Fibroblast of pulmonary artery (primary cell): ENCODE measurements at places on chromosomes 2 and 18.

DNA sequence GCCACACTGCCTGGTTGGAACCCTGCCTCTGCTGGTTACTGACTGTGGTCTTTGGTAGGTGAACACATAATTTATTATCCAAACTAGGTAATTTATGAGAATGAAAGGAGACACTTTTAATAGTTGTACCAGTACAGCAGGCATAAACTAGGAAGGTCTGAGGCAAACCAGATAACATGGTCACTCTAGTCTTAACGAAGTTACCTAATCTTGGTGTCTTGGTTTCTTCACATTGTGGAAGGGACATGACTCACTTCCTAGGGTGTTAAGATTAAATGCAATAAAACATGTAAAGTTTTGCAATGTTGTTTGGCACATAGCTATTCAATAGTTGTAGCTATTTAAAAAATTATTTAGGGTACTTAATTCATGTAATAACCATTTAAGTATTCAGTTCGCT, 23.3 kb downstream of the SPTBN1 start:
- DNase-seq: peak; percentile 90

DNA sequence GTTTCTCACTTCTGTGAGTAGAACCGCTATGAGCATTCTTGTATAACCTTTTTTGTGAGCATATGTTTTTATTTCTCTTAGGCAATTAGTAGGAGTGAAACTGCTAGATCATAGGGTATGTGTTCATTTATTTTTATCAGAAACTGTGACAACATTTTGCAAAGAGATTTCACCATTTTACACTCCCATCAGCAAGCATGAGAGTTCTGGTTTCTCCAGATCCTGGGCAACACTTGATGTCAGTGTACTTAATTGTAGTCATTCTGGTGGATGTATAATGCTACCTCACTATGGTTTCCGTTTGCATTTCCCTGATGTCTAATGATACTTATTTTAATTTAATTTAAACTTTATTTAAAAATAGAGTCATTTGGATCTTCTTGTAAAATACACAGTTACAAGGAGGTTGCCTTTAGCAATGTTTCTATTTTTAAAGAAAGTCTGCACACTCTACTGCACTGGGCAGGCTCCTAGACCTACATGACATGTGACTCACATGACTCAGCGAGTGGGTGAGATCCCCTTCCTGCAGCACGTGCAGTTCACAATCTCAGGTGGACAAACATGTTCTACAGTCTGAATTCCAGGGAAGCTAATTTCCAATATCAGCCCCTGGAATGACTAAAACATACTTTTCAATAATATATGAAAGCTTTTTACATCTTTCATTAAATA, 127.0 kb upstream of the BCL2L11 start:
- no peak for DNase-seq

DNA sequence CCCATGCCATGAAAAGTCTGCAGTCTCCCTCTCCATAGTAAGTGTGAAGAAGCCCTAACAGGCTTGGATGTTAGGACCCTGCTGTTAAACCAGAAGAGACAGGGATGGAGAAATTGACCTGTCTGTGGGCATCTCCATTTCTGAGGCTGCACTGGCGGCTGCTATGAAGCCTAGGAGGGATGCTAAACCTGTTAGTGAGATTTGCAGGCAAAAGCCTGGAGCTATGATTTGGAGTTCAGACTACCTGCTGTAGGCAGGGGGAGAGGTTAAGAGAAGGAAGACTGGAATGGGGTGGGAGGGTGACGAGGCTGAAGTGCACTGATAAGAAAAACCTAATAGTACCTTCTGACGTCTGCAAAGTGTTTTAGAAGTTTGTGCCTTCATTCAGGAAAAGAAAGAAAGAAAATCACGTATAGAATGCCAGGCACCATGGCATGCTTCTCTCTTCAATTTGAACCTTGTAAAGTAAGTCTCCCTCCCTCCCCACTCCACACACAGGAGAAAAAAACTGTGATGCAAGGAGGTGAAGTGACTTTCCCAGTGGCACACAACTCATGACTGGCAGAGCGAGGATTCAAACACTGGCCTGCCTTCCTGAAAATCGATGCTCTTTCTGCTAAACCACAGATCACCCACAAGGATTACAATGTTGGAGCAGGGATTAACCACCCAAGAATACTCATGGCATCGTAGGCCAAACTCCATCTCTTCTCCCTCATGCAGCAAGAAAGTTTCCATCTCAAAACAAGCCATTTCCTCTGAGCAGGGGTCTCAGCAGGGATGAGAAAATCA, 98.5 kb upstream of the PKDCC start:
- DNase-seq: no peak

GRCh38 chr2:140797718-140798117, 1333.1 kb downstream of the LRP1B start:
- DNase-seq: no peak

- DNase-seq: peak; percentile 6
Measured at GRCh38 chr2:105181282-105181681, 60.3 kb upstream of the GPR45 start.

- DNase-seq: no peak
Measured at GRCh38 chr2:138329162-138329561, 172.4 kb upstream of the SPOPL start.

DNA sequence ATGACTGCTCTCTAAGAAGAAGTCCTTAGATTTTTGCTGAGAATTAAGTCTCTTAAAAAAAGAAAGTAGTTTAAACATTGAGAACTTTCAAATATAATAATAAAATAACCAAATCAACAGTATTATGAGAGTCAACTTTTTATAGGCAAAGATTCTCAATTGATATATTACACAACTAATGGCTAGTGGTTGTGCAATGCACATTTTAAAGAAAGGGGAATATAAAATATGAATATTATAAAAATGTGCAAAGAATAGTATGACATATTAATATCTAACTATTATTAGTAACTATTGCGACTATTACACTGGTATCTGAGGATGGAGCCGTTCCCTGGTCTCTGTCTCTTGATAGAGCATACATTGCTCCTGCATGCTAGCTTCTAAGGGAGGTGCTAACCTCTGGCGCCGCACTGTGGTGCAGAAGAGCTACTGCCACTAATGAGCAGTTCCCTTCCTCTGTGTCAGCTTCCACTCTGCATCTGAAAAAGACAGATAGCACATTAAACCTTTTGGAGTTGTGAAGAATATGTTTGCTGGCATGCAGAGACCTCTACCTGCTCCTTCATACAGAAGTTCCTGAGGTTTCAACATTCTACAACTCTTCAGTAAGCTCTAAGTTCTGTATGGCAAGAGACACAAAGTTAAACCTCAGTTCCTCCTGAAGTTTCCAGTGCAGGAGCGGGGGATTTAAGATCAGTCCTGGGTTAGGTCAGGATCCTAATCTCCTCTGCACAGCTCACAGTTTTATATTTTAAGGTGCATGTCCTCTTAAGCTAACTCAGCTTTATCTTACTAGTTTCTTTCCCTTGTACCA, 3.5 kb upstream of the SLC9A2 start:
- peak; percentile 74 for DNase-seq

- DNase-seq: no peak
Measured at GRCh38 chr2:155178921-155179320, 480.4 kb downstream of the KCNJ3 start.

DNA sequence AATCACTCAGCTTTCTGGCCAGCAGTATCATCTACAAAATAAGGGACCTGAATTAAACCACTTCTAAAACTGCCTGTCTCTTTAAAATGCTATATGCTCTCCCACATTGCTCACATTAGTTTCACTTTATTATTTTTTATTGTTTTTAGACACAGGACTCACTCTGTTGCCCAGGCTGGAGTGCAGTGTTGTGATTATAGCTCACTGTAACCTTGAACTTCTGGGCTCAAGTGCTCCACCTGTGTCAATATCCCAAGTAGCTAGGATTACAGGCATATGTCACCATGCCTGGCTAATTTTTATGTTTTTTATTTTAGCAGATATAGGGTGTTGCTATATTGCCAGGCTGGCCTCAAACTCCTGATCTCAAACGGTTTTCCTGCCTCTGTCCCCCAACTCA, 591.3 kb upstream of the ZNF804A start:
- DNase-seq: no peak

DNA sequence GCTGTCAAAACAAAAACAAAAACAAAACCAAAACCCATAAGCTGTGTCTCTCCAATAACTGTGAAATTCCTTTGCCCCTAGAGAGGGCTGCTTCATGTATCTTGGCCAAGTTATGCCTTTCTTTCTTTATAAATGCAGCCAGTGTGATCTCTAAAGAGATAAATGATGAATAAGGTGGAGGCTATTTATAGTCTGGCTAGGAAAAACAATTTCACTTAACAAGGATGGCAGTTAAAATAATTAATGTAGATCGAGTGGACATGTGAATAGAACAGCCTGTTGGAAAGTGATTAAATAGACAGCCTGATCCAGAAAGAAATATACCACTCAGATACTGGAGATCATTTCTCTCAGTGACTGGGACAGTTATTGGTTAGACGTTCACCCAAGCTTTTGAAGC, 1666.9 kb upstream of the CELF4 start:
- no peak for DNase-seq

- DNase-seq: peak; percentile 45
Measured at GRCh38 chr2:171723716-171724683, 36.7 kb downstream of the DYNC1I2 start.

- DNase-seq: no peak
Measured at GRCh38 chr18:22883179-22883578, 49.9 kb upstream of the RBBP8 start.

GRCh38 chr2:206728277-206729199, 10.3 kb upstream of the DYTN start:
- DNase-seq: peak; percentile 36
